ENCODE measurements at places on chromosomes 7 and 10.

DNA sequence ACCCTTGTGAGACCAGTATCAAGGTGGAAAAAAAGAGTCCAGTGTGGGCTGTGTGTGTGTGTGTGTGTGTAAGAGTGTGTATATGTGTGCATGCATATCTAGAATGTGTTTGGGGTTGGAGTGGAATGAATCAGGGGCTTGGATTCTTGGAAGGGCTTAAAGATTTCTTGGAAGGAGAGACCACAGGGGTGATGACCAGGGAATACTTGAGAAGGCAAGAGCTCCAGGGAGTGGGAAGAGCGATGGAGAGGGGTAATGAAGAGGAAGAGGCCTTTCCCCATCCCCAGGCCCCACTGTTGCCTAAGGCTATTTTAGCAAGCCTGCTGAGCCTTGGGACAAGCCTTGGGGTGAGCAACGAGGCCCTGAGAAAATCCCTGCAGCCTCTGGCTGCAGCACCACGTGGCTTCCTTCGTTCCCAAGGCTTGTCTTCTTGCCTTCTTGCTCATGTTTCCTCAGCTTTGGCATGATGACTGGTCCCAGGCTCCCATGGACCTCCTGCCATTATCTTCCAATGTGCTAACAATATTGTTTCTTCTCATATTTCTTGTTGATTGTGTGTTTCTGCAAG is 663.4 kb downstream of the INHBA start:
- DNase-seq = no peak

GRCh38 chr10:34835908-34836508 is 20.9 kb upstream of the PARD3 start:
- DNase-seq = no peak

GRCh38 chr10:60877061-60877776 is 66.8 kb downstream of the RHOBTB1 start:
- DNase-seq = peak; percentile 46

DNA sequence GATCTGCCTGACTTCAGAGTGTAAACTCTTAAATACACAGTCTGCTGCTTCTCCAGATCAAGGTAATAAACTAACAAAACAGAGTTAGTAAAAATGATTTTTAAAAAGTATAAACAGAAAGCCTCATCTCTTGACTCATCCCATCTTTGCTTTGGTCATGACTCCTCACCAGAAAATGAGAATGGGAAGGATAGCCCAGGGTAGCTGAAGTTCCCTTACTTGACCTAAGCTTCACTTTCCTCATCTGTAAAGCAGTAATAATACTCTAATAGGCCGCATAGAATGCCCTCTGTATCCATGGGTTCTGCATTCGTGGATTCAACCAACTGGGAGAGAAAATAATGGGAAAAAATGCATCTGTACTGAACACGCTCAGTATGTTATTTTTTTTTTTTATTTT is 11.3 kb upstream of the SLC25A28 start:
- peak; percentile 71 for DNase-seq

GRCh38 chr7:72112530-72112929 is 299.6 kb downstream of the CALN1 start:
- no peak for DNase-seq

GRCh38 chr10:36075196-36075595 is 433.1 kb upstream of the FZD8 start:
- DNase-seq = no peak

Measured in HCEC 1CT (cell line).